ENCODE measurements at places on chromosomes 6 and 20.

DNA sequence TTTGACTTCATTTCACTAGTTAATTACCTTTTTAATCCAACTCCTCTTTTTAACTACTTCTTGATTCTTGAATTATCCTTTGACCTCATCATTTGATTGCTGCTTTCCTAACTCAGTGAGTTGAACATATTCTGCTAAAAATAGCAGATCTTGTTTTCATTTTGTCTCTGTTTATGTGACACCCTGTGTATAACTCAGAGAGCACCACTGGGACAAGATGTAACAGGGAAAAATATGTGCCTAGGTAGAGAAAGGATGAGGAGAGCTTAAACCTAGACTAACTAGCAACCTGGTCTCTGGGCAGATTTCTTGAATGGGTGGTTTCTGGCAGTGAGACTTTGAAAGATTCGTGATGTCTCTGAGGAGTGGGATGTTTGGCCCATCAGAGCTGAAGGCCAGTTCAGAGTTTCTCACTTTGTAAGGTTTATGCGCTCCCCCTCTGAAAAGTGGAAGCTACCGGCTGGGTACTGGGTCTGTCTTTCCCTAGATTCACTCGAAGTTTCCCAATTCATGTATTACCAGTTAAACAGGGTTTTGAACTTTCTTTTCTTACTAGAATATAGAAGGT, 61.8 kb downstream of the TPD52L1 start:
- no peak for DNase-seq

DNA sequence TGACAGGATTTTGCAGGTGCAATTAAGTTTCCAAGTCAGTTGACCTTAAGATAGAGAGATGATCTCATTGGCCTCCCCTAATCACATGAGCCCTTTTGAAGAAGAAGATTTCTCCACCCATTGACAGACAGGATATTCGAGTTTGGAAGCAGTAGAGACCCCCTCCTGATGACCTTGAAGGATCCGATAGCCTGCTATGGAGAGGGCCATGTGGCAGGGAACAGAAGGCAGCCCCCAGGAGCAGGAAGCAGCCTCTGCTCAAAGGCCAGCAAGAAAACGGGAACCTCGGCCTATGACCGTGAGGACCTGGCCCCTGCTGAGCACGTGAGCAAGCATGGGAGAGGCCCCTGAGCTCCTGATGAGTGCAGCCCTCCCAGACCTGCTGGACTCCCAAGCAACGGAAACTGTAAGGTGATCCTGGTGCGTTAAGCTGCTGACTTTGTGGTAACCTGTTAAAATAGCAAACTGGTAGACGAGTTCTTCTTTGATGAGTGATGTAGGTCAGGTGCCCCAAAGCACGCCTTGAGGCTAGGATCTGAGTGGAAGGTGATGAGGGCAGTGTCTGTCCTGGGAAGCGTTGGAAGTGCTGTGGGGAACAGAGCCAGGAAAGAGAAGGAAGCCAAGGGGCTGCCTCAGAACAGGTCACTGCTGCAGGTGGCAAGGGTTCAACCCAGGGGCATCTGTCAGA, 18.5 kb upstream of the TUBB2A start:
- no peak for DNase-seq

DNA sequence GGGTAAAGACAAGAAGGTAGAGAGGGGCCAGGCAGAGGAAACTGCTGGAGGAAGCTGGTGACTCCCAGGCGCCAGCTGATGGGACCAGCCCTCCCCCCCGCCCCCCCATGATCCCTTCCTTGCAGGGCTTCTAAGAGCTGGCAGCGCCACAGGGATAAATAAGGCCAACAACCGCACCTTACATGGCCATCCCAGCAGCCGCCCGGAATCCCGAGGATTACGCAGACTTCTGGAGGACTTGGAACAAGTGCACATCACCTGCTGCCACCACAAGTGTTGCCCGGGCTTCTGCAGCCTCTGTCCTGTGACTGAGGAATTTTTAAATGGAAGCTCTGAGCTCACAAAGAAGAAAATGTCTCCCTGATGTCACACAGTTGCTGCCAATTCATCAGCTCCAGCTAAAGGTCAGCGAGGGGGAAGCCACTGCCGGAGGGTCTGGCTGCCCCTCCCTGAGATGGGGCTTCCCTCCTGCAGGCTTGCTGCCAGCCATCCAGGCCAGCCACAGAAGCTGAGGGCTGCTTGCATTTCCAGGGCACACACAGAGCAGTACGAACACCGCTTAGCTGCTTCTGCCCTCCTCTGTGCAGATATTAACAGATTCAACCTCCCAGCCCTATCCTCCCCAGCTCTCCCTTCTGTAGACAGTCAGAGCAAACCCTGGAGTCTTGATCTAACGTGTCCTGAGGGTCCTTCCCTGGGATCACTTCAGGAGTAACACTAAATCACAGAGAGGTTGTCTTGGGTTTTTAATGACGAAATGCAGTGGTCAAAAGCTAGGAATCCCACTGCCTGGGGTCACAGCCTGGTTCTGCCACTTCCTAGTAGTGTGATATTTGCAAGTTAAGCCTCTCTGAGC, 38.6 kb upstream of the PIM1 start:
- no peak for DNase-seq

- no peak for DNase-seq
Observed at GRCh38 chr6:13461307-13461706, 26.1 kb downstream of the GFOD1 start.

- peak; percentile 78 for DNase-seq
Observed at GRCh38 chr6:158536891-158537798, 22.7 kb upstream of the TMEM181 start.

DNA sequence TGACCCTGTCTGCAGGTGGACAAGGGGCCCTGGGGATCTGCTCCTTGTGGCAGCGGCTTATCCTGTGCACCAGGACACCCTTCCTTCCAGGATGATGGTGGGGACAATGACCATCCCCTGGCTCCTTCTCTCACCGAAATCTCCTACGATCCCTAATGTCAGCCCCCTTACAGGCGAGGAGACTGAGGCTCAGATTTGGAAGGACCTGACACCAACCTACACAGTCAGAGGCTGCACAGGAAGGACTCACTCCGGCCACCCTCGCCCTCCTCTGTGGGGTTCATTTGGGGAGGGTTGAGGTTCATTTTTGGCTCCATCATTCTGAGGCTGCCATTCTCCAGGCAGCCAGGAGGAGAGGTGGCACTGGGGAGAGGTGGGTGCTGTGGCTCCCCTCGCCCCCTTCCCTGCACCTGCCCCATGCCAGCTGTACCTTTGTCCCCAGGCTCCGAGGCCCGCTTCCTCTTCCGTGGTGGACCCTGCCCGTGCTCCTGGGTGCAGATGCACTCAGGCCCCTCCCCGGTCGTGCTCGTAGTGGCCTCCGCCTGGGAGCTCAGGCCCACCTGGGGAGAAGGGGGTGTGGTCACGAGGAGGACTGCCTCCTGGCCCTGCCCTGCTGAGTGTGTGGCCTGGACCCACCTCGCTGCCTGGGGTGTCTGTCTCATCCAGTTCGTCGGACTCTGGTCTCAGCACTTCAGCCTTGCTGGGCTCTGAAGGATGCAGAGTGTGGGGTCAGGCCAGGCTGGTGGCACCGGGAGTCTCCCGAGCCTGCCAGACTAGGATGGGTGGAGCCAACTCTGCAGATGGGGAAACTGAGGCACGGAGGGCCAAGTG, 5.3 kb upstream of the CABLES2 start:
- DNase-seq: peak; percentile 70

- peak; percentile 48 for DNase-seq
Observed at GRCh38 chr6:129490521-129491255, 219.3 kb downstream of the ARHGAP18 start.

GRCh38 chr6:8545336-8545735, 110.0 kb upstream of the SLC35B3 start:
- no peak for DNase-seq

- DNase-seq: no peak
Observed at GRCh38 chr6:30972816-30973215, 10.7 kb upstream of the MUC21 start.

DNA sequence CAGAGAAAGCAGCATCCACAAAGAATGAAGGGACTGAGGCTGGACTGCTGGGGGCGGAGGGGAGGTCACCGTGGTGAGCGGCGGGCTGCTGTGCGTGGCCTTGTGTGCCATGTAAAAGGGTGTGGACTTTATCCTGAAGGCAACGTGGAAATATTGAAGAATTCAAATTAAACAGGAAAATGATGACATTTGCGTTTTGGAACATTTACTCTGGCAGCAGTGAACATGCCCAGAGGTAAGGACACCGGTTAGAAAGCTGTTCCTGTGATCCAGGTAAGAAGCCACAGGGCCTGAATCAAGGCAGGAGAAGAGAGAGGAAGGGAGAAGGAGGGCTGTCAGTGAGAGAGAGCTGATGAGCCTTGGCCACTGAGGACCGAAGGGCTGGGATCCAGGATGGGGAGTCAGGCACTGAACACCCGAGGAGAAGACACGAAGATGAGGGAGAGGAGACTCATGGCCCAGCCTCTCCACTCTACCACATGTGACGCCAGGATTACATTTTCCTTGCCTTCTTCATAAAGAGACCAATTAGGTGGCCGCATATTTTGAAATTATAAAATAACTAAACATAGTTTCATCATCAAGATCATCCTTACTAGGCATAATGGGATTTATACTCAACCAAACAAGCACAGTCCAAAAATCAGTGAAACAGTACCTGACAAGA, 58.4 kb downstream of the TRAM2 start:
- no peak for DNase-seq

DNA sequence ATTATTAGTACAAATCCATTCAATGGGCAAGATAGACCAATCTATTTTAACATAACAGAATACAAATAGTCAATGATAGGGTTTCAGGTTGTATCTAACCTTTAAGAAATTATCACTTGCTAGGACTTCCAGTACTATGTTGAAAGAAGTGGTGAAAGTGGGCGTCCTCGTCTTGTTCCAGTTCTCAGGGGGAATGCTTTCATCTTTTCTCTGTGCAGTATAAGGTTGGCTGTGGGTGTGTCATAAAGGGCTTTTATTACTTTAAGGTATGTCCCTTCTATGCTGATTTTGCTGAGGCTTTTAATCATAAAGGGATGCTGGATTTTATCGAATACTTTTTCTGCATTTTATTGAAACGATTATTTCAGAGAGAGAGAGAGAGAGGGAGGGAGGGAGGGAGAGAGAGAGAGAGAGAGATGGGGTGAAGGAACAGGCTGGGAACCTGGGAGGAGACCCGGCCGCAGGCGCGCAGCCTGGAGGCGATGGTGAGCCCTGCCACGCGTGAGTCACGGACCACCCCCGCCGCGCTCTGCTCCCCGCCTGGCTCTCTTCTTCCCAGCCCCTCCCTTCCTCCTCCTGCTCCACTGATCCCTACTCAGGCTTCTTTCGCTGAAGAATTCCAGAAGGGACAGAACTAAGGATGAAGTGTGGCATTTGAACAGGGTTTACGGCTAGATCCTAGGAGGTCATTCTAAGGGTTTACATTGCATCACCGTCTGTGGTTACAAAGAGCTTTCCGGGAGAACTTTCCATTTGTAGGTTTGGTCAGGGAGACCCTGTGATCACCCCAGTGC, 45.5 kb upstream of the HLA-E start:
- DNase-seq: no peak

DNA sequence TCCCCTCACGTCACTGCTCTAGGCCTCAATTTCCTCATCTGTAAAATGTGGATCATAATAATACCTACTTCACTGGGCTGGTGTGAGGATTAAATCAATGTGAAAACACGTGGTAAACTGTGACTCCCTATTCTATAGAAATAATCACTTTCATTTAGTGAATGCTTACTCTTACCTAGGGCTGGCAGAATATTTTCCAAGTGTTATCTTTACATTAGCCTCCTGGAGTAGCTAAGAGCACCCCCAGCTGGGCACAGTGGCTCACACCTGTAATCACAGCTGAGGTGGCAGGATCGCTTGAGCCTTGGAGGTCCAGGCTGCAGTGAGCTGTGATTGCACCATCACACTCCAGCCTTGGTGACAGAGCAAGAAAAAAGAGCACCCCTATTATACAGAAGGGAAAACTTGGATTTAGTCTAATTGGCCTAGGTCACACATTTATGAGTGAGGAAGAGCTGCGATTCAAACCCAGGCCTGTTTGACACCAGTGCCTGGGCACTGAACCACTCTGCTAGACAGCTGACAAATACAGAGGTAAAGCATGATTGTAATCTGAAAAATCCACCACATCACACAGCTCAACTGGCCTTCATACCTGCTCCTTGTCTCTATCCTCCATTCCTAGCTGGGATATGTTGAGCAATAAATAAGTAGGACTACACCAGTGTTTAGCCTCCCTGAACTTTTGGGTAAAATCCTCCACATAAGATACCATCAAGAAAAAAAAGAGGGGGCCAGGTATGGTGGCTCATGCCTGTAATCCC, 1.4 kb upstream of the SNTA1 start:
- no peak for DNase-seq

- peak; percentile 76 for DNase-seq
Observed at GRCh38 chr6:26304797-26305640, 60.0 kb upstream of the BTN3A2 start.

DNA sequence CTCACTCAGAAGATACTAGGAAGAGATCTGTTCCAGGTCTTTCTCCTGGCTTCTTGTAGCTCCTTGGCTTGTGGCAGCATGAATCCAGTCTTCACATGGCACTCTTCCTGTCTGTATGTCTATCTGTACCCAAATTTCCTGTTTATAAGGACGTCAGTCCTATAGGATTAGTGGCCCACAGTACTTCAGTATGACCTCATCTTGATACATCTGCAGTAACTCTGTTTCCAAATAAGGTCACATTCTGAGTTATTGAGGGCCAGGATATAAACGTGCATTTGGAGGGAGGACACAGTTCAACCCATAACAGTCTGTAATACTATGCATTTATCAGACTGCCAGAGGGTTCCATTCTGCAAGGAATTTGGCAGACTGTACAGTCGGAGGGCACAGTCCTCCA, 57.6 kb upstream of the DYNLRB1 start:
- no peak for DNase-seq

DNA sequence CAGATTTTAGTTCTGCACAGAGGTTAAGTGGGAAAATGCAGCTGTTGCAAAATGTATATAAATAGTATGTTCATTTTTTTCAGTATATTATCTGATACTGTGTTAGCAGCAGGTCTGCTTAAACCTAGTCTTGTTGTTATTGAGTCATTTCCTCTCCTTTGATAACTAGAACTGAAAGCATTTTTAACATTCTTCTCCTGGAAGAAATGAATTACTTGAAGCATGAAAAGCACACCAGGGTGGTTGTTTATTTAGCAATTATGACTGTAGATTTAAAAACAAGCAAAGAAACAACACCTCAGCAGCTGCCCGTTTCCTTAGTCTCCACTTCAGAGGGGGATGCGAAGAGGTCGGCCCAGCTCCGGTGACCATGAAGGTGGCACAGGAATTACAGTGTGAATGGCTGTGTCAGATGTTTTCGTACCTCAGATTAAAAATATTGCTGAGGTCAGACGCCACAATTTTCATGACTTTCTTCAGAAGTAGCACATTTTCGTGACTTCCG, 53.5 kb downstream of the GOPC start:
- no peak for DNase-seq

DNA sequence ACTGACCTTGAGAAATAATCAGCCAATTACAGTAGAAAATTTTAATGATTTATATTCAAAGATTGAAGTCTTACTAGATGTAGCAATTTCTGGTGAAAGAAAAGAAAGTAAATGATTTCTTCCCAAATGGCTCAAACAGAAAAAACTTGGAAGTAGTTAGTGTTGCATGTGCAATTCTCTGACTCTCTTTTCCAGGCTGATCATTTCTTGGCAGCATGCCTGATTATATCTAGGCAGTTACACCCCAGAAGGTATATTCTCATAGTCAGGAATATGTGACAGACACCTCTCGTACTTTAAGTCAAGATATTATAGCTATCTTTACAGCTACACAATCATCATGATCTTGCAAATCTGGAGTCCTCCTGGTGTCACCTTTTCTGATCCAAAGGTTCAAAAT, 122.9 kb downstream of the PDE7B start:
- DNase-seq: no peak

Data from K562 (cell line).